ENCODE measurements at places on chromosomes 5 and 9.
A peak's percentile ranks its signal among the peaks of the same experiment; 100 is the strongest.

DNA sequence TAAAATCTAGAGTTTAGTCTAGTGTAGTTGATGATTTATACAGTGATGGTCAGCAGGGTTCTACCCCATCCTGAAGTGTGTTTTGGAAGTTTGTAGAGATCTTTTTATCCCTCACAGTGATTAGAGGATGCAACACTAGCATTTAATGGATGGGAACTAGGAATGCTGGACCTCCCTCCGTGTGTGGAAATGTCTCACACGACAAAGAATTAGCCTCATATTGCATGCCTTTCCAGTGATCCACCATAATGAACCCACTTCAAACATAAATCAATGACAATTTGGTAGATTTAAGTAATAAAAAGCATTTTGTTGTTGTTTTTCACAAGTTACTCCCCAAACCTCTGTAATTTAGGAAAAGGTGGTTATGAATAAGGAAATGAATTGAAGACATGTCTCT lies 82.5 kb upstream of the LMNB1 start:
- no peak for DNase-seq

DNA sequence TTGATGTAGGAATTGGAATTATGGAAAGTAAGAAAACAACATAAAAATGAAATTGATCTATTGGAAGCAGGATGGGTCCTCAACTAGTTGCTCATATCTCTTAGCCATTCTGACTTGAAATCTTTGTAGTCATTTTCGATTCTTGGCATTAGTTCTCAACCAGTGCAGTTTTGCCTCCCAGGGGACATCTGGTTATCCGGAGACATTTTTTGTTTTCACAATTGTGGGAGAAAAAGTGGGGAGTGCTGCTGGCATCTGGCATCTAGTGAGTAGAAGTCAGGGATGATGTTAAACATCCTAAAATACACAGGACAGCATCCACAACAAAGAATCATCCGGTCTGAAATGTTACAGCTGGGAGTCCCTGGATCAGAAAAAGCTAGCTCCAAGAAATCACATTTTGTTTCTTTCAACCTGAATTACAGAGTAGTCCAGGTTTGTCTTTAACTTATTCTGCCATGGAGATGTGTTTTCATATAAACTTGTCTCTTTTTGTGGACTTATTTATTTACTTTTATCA lies 74.9 kb downstream of the FBXL7 start:
- DNase-seq: no peak

- no peak for DNase-seq
Measured at GRCh38 chr5:135341696-135342550, 57.1 kb downstream of the MACROH2A1 start.

GRCh38 chr9:134252084-134252830 lies 74.0 kb upstream of the RXRA start:
- no peak for DNase-seq

- DNase-seq: no peak
Measured at GRCh38 chr9:14098486-14099180, 215.3 kb downstream of the NFIB start.

GRCh38 chr5:138180841-138181240 lies 1.9 kb downstream of the KIF20A start:
- DNase-seq: no peak

- no peak for DNase-seq
Measured at GRCh38 chr5:164799391-164799790, 1294.0 kb downstream of the MAT2B start.

DNA sequence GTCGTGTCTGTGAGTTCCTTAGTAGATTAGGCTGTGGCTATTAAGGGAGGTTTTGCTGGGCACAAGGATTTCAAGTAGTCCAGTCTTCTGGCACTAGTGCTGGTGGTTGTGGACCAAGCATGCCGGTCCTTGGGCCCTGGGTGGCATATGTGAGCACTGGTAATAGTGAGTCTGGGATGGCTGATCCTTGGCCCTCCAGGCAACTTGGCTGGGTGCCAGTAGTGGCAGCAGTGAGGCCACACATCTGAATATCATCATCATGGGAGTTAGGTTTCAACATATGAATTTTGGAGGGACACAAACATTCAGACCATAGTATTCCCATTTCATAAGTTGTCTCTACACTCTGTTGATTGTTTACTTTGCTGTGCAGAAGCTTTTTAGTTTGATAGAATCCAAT lies 25.3 kb upstream of the APBA1 start:
- DNase-seq: no peak

- DNase-seq: no peak
Measured at GRCh38 chr5:5315068-5315980, 107.2 kb upstream of the ICE1 start.

GRCh38 chr5:155332618-155333017 lies 319.1 kb downstream of the KIF4B start:
- DNase-seq: no peak

DNA sequence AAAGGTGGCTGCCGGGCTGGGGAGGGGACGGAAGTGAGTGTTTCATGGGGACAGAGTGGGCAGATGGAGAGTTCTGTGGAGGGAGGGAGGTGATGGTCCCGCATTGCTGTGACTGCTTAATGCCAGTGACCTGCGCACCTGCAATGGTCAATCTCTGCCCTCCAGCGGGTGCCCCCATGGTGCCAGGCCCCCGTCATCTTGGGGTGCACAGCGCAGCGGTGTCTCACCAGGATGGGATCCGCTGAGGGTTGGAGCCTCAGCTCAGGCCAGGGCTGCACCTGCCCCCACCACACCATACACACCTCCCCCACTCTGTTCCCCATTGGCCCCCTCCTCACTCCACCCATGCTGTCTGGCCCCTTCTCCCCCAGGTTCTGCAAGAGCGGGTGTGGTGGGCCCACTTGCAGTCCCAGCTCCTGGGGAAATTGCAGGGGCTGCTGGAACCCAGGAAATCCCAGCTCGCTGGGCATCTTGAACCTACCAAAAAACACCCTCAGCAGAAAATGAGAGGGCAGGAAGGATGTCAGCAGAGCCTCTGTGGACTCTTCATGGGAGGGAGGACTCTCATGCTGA lies 12.1 kb upstream of the CAMSAP1 start:
- no peak for DNase-seq

GRCh38 chr9:96514800-96515158 lies 64.8 kb downstream of the HABP4 start:
- DNase-seq: no peak

GRCh38 chr5:55821731-55822512 lies 29.2 kb upstream of the IL31RA start:
- DNase-seq: peak; percentile 34

- DNase-seq: no peak
Measured at GRCh38 chr9:69157751-69158466, 16.2 kb upstream of the TJP2 start.

DNA sequence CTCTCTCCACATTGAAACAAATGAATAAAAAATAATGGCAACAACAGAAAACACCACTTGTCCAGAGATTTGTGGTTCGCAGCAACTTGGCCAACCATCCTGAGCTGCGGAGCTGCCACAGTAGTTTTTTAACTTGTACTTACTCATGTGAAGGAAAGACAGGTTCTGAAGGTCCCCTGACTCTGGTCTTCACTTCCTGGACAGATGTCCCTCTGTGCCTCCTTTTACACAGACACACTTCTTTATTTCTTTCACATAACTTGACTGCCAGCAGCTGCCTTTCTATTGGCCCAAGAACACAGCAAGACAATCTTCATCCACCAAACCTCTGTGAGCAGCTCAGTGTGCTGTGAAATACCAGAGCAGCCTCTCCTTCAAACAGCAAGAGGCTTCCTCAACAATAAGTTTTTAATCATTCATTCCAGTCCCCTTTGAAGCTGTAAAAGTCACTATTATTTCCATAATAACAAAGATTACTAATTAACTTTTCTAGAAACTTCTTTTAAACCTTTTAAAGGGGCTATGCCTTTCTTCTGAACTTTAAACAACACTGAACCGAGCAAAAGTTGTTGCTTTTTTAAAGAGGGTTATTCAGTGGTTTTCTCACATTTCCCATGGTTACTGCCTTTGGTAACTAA lies 198.7 kb downstream of the NR2F1-AS1 start:
- DNase-seq: no peak

- no peak for DNase-seq
Measured at GRCh38 chr5:56160723-56161438, 72.2 kb downstream of the ANKRD55 start.

DNA sequence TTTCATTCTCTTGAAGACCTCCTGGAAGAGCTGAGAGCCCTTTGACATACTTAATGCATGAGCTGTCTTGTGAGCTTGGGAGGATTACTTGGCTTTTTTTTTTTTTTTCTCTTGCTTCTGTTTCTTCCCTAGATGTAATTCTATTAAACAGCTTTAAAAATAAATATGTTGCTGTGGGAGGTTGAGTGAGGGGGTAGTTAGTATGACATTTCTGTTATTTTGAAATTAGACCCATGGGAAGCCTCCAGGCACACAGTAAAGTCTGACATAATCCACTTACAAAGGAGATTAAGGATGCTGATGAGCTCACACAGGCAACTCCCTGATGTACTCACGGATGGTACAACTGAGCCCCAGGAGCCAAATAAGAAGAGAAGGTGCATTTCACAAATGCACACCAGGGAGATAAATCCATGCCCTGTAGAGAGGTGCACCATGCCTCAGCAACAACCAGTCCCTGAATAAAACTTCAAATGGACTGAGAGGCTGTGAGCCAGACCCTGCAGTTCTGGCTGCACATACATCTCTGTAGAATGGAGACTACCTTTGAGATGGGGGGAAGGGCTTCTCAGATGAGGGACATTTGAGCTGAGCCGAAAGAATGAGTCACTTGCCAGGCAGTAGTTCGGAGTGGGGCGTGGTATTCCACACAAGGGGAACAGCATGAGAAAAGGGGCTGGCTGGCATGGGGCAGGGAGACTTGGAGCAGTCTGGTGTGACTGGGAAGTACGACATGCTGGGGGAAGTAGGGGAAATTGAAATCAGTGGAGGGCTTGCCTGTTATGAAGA lies 68.7 kb downstream of the ACTL7B start:
- no peak for DNase-seq

DNA sequence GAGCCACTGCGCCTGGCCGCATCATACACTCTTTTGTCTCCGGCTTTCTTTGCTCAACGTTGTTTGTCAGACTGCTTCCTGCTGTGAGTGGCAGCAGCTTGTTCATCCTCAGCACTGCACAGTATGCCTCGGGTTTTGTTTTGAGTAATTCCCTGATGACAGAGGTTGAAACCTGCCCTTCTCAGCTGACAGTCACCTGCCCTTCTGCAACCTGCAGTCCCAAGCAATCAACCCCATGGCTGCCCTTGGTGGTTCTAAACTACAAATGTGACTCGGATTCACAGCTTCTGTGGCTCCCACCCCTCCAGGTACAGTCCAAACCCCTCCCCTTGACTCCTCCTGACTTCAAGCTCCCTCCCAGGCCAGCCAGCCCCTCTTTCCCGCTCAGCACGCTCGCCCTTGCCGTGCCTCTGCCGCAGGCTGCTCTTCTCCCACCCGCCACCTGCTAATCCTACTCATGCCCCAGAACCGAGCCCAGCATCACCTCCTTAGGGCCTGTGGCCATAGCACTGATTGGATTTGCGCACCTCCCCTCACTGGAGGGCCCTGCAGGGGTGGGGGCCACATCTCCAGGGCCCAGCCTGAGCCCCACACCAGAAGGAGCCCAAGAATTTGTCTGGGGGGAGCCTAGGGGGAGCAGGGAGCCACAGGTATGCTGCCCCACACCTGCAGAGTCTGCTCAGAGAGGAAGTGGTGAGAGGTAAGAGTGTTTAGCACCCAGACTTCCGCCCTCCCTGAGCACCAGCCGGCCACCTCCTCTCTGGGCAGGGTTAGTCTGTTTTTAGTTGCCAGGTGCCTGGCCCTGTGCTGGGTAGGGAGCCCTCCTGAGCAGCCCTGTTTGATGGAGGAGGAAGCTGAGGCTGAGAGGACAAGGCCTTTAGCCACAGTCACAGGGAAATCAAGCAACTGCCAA lies 10.1 kb downstream of the EEIG1 start:
- peak; percentile 92 for DNase-seq

GRCh38 chr9:84823421-84824271 lies 154.1 kb downstream of the NTRK2 start:
- no peak for DNase-seq

DNA sequence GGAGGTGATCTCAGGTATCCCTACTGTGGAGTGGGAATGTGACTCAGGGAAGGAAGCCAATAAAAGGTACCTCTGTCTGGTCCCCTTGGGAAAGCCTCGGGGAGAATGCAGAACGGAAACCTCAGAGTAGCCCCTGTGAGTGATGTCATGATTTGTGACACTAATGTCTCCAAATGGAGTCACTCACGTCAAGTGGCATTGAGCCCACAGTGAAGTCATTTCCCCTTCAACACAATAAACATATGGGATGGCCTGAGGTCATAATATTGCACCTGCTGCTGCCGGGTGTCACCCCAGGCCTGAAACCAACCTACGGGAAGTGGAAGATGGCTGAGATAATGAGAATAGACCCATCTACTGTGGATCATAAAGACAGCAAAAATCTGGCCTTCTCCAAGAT lies 75.9 kb upstream of the GOLM1 start:
- DNase-seq: no peak

GRCh38 chr9:7456377-7456776 lies 343.2 kb downstream of the DMAC1 start:
- no peak for DNase-seq

GRCh38 chr9:27771803-27772545 lies 198.7 kb upstream of the C9orf72 start:
- DNase-seq: no peak

DNA sequence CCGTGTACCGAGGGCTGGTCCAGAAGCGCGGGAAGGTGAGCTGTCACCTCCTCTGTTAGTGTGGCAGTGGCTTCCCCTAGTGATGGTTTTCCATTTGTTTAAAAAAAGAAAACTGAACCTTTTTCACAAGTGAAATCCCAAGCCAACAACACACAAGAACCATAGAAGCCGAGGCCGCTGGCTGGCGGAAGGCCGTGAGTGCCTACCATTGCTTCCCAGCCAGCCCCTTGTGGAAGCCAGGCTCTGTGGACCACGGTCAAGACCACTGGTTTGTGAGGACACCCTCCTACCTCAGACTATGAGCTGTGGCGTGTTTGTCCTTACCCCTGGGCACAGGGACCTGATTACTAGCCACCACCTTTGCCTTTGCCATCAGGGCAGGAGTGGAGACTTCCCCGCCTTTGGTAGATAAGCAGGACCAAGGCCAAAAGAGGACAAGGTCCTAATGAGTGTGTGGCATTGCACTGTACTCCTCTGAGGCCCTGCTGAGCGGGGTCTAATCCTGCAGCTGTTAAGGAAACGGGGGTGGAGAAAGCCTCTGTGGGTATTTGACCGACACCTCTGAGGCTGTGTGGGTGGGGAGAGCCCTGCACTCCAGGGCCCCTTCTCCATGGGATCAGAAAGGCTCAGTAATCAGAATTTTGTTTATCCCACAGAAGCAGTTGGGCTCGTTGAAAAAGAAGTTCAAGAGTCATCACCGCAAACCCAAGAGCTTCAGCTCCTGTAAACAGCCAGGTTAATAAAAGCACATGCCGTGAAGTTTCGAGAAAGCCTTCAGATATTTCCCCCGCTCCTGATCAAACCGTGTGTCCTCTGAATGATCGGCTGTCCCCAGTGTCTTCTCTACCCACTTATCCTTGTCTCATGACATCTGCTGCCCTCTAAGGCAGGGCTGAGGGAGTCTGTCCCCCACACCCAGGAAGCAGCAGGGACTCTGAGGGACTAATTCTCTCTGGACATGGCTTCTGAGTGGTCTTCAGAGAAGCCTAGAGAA lies 4.3 kb downstream of the SURF2 start:
- no peak for DNase-seq

- peak; percentile 62 for DNase-seq
Measured at GRCh38 chr5:141914199-141914743, 9.4 kb upstream of the DELE1 start.

Data from GM20000 (cell line).